ENCODE measurements at places on chromosomes 16 and 17.

DNA sequence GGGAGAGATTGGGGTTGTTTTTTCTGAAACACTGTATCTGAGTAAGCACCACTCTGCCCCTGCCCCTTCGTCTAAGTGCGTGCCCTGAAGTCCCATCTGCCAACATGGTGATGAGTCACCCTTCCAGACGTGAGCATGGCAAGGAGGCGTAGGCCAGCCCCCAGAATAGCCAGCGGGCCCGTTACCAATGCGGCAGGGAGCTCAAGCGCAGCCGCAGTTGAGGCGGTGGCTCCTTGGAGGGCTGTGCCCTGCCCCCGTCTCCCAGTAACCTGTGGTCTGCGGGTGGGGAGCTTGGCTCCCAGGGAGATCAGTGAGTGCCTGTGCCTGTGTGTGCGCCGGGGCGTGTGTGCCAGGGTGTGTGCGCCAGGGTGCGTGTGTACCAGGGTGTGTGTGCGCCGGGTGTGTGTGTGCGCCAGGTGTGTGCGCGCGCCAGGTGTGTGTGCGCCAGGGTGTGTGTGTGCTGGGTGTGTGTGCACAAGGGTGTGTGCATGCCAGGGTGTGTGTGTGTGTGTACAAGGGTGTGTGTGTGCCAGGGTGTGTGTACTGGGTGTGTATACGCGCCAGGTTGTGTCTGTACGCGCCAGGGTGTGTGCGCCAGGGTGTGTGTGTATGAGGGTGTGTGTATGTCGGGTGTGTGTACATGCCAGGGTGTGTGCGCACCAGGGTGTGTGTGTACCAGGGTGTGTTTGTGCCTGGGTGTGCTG lies 98.6 kb upstream of the CHMP6 start:
- DNase-seq = peak; percentile 24

DNA sequence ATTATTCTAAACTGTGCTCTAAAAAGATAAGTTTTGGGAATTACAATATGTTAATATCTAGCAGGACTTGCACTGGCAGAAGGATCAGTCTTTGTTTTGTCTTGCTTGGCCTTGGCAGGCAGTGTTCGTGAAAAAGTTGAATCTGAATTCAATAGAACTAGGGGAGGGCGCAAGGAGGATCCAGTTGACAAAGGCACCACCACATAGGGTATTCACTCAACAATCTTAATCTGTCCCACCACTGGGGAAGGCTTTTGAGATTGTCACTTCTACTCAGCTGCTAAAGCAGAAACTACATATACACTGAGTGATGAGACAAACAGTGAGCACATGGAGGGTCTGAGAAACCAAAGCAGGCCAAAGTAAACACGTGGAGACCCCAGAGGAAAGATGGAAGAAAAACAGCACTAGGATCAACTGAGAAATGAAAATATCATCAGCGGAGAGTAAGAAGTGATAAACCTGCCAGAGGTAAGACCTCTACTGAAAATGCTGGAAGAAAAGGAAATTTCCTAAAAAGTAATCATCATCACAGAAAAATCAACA lies 2.4 kb downstream of the AMFR start:
- DNase-seq = no peak

GRCh38 chr16:30715750-30716445 lies 16.9 kb downstream of the SRCAP start:
- peak; percentile 19 for DNase-seq

DNA sequence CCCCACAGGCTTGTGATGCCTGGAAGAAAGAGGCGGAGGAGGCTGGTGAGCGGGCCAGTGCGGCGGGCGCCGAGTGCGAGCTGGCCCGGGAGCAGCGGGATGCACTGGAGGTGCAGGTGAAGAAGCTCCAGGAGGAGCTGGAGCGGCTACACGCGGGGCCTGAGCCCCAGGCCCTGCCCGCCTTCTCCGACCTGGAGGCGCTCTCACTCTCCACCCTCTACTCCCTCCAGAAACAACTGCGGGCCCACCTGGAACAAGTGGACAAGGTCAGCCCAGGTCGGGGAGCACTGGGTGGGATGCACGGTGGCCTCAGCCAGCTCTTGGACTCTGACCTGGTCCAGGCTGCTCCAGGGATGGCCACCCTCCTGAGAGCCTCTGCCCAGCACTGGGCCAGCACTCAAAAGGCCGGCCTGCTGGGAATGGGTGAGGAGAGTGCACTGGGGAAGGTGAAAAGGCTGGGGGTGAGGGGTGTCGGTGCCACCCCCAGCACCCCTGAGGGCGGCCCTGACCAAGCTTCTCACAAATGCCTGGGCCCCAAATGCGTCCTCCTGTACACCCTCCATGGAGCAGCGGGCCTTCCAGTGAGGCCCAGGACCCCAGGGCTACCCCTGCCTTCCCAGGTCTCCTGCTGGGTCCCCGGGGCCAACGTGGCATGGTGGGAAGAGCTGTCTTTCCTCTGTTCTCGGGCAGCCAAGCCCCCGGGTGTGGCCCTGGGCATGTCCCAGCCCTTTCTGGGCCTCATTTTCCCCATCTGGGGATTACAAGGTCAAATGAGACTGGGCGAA lies 20.8 kb downstream of the UNC13D start:
- DNase-seq = no peak

GRCh38 chr17:58352596-58353388 lies 791 bp upstream of the SUPT4H1 start:
- no peak for DNase-seq

GRCh38 chr17:36686123-36686669 lies 84.8 kb downstream of the MRM1 start:
- no peak for DNase-seq

GRCh38 chr16:71762186-71762585 lies 37.7 kb upstream of the PHLPP2 start:
- DNase-seq = no peak

- DNase-seq = no peak
Observed at GRCh38 chr17:1905190-1905913, 75.5 kb downstream of the RPA1 start.

DNA sequence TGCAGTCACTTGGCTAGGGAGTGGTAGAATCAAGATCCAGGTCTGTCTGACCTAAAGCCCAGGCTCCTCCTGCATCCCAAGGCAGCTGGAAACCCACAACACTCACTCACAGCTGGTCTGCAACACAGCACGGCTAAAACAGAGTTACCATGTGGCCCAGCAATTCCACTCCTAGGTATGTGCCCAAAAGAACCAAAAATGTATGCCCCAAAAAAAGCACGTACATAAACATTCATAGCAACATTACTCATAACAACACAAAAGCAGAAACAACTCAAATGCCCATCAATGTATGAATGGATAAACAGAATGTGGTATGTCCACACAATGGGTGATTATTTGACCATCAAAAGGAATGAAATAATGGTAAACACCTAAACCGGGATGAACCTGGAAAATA lies 8.9 kb downstream of the TVP23A start:
- no peak for DNase-seq

DNA sequence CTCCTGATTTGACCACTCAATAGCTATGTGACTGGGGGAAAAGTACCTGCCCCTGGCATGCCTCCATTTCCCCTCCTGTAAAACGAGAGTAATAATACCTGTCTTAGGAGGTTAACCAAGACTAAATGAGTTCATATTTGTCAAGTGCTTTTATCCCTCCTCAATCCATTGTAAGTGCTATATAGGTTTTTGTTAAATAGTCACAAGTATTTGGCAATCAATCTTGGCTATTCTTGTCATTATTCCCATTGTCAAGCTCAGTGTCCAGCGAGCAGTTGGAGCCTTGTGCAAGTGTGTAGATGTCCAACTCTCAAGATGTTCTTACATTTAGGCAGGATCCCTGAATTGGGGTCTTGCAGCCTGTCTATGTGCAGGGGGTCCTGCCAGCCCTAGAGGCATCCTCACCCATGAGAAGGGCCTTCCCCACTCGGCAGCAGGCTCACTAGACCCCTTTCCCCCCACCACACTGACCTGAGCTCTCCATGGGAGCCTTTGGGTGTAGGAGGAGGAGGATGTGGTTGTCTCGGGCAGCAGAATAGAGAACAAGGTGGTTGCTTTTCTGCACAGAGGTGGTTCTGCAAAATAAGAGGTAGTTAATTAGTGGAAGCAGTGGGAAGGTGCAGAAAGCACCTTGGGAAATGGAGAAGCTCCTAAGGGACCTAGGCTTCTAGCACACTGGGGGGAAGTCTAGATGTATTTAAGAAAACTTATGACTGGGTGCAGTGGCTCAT lies 18.0 kb downstream of the PIK3R6 start:
- DNase-seq = no peak

GRCh38 chr16:20884240-20884556 lies 16.0 kb downstream of the DCUN1D3 start:
- no peak for DNase-seq

DNA sequence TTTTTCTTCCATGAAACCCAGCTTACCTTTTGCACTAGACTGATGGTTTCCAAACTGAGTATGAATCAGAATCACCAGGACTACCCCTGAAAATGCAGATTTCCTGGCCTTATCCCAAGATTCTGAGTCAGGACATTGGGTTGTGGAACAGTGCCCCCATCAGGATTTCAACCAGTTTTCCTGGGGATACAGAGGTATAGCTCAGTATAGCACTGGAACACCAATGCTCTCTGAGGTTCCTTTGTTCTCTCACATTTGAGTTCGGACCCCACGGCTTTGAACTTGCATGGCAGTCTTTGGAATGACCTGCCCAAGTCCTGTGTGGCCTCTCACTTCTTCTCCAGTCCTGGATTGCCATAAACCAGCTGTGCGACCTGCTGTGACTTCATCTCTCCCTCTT lies 12.8 kb upstream of the CCL8 start:
- no peak for DNase-seq

DNA sequence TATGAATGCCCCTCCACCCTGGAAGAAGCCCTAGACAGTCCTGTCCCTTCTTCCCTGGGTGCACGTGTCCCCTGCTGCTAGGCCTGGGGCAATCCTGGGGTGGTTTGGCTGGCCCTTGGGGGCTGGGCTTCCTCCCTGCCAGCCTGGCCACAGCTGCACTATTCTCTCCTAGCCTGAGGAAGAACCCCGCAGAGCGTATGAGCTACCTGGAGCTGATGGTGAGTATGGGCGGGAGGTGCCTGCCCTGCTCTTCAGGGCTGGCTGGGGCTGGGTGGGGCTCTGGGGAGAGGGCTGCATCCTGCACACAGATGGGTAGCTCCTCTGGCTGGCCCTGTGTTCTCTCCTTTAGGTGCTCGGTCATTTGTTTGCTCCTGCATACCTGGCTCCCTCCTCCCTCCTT lies 28.8 kb downstream of the MAP2K3 start:
- no peak for DNase-seq

GRCh38 chr17:17122781-17123483 lies 80.7 kb downstream of the MPRIP start:
- no peak for DNase-seq

GRCh38 chr16:4309833-4310266 lies 6.0 kb upstream of the GLIS2 start:
- no peak for DNase-seq

- no peak for DNase-seq
Observed at GRCh38 chr17:47844814-47845715, 4.0 kb upstream of the SCRN2 start.

DNA sequence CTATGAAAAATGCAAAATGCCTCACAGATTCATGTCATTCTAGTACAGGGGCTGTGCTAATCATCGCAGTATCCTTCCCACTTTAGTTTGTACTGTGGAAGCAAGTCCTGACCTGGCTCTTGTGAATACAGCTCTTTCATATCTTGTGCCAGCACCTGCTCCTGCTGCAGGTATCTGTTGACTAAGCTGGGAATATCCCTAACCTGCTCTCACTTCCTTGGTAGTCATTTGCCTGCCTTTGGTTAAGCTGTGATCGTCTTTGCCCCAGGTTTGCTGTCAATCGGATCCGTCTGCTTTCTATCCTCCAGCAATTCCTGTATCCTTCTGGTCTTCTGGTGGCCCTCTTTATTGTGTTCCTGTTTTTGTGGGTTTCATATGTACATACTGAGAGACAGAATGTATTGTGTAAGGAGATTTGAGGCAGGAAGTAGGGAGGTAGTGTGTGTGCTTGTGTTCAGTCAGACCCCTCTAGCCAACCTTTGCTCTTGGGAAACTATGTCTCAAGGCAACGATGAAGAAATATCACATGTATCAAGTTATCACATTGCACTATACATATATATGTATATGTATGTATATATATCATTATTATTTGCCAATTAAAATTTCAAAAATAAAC lies 7.7 kb upstream of the GINS3 start:
- DNase-seq = no peak

DNA sequence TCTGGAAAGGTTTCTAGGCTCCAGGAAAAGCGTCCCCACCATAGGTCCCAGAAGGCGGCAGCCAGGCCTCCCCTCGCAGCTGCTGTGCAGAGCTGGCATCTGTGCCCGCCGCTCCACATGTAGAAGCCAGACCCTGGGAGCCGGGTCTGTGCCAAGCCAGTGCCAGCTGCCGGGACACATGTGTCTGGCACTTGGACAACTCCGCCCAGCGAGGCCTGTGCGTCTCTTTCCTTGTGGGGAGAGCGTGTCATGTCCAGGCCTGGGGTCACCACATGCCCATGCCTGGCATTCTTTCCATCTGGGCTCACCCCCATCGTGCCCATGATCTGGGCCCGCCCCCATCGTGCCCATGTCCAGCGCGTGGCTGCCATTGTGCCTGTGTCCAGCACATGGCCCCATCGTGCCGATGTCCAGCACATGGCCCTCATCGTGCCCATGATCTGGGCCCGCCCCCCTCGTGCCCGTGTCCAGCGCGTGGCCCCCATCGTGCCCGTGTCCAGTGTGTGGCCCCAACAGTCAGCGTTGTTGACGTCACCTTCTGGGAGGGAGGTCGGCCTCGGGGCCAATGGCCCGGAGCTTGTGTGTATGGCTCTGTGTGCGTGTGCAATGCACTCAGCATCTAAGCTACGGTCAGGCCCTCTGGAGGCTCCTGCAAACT lies 13.3 kb upstream of the ACSF3 start:
- DNase-seq = no peak

DNA sequence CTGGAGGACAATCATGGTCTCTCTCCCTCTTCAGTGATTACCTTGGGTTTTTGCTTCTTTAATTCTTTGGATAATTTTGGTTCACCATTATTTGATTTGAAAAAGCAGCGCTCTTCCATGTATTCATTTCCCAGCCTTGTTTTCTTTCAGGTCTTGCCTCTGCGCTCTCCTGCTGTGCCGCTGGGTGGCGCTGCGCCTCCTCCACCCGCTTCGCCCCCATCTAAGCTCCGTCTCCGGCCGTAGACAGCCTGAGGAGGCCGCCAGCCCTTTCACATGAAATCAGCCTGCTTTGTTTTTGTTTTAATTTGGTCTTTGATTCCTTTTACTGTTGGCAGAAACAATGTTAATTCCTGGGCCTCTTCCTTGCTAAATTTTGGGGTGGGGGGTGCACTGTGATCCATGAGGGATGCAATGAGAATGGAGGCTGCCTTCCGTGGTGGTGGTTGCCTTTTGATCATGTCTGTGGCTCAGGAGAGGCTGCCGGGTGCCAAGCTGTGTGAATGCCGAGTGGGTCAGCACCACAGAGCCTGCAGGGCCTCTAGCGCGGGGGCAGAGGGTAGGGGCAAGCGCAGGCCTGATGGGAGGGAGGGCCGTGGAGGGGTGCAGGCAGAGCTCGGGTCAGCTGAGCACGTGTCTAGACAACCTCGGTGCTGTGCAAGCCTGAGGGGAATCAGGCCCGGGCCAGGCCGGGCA lies 64.1 kb downstream of the PLD6 start:
- peak; percentile 15 for DNase-seq

DNA sequence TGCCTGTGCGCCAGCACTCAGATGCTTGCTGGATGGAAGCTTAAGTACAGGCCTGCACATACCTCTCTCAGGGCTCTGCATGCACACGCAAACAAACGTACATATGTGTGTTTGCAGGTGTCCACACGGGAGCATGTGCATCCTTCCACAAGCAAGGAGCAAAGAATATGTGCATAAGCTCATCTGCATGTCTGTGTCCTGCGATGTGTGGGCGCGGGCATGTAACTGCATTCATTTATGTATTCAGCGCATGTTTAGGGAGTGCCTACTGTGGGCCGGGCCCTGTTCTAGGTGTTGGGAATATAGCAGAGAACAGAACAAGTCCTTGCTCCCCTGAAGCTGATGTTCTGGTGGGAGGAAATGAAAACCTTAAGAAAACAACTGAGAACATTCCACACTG lies 13.7 kb downstream of the TRPV2 start:
- no peak for DNase-seq

All from stimulated activated CD8-positive, alpha-beta memory T cell treated with anti-CD3 and anti-CD28 coated beads, Interleukin-4, amount 100 ng/mL, for 24 hours (primary cell).